Stimulated activated CD8-positive, alpha-beta memory T cell treated with anti-CD3 and anti-CD28 coated beads, Interleukin-12 subunit alpha, Interleukin-12 subunit beta, amount 100 ng/mL, for 1 hour (primary cell): ENCODE measurements at places on chromosomes 2 and 18.

DNA sequence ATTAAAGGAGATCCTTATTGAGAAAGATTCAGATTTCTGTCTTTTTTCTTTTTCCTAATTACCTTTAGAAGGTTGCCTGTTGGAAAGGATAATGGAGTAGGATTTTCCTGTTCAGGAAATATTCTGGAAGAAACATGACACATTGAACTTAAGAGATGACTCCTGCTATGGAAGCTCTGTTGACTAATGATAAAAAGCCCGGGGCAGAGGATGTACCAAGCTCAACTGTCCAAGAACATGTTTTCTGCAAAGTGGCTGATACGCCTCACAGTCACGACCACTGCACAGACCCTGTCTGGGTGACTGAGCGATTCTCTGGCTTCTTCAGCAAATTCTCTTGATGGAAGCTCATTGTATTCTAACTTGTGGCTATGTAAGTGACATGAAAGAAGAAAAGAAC lies 86.2 kb upstream of the THOC1 start:
- no peak for DNase-seq

GRCh38 chr2:215280326-215280725 lies 31.5 kb upstream of the ATIC start:
- DNase-seq, result no peak

- DNase-seq, result no peak
These were observed 343.7 kb downstream of the SPAG16 start for GRCh38 chr2:213627835-213628460.

- DNase-seq, result no peak
These were observed 642.4 kb upstream of the PKDCC start for GRCh38 chr2:41405441-41405840.

GRCh38 chr2:130729322-130730299 lies 741 bp downstream of the GPR148 start:
- DNase-seq, result no peak

- DNase-seq, result no peak
These were observed 10.8 kb upstream of the RHBDD1 start for GRCh38 chr2:226825056-226825455.

DNA sequence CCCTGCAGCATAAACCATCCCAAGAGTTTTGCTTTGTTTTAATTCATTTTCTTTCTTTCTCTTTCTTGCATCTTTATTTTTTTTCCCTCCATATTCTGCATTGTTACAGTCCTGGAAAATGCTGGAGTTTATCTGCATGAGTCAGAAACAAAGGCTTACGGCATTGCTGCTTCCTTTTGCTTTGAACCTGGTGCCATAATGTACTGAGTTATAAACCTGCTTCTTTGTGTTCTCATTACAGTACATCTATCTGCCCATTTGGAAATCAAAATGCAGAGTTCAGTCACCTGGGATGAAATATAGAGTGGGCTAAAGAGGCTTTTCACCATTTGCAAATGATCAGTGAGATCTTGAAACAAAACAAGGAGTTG lies 1009.2 kb upstream of the FANCL start:
- DNase-seq, result no peak

- DNase-seq, result no peak
These were observed 201.6 kb downstream of the IKZF2 start for GRCh38 chr2:212949786-212950185.

DNA sequence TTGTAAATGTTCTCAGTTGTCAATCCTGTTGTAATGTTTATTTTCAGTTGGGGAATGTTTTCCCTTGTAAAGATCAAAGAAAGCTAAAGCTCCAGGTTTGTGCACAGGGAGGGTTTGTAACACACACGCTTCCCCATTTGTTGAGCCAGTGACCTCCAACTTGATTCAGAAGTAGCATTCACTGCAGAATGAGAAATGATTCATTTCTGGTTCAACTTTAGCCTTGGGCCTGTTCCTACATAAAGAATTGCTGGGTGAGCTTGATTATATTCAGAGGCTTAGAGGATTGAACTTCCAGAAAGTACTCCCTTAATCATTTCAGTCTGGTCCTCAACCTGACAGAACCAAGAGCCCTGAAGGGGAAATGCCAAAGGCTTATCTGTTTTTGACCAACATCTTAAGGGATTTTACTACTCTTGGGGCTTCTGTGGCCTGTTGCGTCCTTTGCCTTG lies 70.6 kb upstream of the CAVIN2 start:
- DNase-seq, result no peak
